Kasumi-1 (cell line): ENCODE measurements at places on chromosomes 2 and 18.

DNA sequence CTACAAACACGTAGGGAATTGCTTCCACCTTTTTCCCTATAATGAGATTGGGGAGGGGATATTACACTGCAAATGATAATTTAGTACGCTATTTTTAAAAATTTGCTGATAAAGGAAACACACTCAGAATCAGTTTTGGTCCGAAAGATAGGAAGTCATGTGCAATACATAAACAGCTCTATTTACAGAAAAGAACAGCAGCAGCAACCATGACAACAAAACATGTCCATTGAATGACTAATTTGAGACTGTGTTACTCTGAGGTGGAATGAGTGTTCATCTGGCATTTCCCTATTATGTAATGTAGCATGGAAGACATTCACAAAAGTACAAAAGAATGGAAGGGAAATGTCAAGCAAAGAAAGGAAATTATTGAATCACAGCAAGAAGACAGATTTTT lies 337.2 kb downstream of the NBAS start:
- DNase-seq, result no peak

GRCh38 chr2:96564563-96564962 lies 28.0 kb downstream of the ARID5A start:
- no peak for DNase-seq

DNA sequence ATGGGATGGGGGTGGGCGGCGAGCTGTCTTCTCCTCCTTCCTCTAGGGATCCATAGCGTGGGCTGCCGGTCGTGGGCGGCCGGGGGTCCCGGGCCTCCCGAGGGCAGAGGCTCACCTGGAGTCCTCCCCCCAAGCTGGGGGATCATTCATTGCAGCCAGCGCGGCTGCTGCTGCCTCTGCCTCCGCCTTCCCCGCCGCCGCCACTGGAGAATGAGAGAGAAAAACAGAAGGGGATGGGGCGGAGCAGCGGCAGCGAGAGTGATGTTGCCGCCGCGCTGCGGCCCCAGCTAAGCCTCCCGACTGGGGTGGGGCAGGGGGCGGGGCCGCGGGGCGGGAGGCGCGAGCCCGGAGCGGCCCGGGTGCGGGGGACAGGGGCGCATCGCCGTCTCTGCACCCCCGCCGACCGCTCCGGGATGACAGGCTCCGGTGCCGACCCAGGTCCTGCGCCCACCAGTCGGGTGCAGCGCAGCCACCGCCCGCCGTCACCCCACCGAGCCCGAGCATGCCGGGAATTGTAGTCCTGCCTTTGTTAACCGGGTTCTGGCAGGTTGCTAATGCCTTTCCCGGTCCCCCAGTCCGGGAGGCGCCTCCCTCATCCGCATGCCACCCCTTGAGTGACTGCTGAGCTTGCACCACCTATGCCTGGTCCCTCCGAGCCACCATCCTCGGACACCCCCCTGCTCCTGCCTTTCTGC lies at the start of gene KIF3C:
TSS of gene KIF3C (minus strand) at position 225 of the 695 bp plus-strand sequence. CDS start 580 bp downstream, outside the sequence.
- peak; percentile 61 for DNase-seq

GRCh38 chr2:237674731-237675276 lies 47.4 kb downstream of the LRRFIP1 start:
- peak; percentile 82 for DNase-seq

DNA sequence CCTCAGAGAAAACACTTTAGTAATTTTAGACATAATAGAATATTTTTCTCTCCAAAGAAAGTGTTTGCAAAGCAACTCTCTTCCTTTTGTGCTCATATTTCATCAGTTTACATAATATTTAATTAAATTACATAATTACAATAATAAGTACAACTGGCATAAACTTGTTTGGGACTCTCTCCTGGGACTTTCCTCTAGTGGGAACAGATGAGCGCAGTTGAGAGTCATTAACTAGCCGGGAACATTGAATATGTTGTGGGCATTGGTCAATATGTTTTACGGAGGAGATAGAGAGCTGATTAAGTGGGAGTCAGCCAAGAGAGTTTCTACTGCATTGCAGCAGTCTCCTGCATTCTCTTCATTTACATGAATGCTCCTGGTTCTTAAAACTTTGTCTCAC lies 607.7 kb downstream of the ARHGAP15 start:
- DNase-seq, result no peak

DNA sequence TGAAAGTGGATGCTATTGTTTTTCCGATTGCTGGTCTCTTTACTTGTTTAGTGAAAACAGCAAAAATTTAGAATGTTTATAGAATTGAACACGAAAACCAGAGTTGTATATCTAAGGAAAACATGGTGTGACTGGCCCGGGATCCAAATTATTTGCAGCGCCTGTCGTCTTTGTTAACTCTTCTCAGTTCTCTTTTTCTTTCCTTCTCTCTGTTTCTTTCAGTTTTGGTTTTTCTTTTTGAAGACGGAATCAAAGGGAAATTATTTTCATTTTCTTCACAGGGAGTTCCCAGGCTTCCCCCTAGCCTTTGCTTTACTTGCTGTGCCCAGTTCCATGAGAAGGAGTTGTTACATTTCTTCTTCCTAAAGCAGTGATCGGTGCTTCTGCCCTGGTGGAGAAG lies 76.0 kb downstream of the AGAP1 start:
- DNase-seq, result no peak

DNA sequence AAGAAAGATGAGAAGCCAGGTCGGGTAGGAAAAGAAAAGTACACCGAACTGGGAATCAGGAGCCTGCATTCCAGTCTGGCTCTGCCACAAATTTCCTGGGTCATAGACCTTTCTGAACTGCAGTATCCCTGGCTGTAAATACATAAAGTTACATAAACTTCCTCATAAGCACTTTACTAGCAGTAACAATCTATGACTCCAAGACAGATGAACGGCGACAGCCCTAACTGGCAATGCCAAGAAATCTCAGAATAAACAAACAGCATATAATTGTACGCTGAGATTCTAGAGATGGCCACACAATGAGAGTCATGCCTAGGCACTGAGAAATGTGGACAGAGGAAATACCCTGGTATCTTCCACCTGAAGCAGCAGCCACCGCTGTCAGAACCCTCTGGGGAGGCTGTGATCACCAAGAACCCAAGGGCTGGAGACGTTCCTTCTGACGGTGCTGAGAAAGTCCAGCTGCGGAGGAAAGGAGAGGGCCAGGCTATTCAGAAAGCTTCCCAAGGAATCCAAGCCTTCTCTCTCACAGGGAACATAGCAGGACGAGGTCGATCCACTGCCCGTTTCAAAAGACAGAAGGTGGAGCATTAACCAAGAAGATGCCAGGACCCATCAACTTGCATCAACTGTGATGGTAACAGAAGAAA lies 89.3 kb upstream of the SLC66A3 start:
- DNase-seq, result no peak

DNA sequence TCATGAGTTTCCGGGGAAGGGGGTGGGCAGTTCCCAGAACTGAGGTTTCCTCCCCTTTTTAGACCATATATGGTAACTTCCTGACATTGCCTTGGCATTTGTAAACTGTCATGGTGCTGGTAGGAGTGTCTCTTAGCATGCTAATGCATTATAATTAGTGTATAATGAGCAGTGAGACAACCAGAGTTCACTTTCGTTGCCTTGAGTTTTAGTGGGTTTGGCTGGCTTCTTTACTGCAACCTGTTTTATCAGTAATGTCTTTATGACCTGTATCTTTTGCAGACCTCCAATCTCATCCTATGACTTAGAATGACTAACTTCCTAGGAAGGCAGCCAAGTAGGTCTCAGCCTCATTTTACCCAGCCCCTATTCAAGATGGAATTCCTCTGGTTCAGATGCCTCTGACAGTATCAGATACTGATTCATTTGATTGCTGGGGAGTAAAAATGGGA lies 447.3 kb downstream of the XIRP2 start:
- DNase-seq, result no peak
